ENCODE measurements at places on chromosomes 7 and 10.

DNA sequence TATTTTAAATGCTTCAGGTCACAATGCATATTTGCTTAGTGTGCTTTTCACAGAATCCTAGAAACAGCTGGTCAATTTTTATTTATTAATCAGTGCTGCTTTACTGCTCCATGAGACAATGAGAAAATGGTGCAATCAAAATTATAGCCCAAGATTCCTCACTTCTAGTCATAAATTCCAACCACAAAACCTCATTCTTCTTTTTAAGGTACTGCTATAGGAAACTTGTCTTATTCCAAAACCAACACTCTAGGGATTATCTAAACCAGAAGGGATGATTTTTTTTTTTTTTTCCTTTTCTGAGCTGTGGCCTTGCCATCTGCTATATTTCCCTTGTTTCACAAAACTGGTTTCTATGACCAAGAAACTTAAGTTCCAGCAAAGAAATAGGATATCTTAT is 64.0 kb upstream of the SEMA3A start:
- DNase-seq = no peak

DNA sequence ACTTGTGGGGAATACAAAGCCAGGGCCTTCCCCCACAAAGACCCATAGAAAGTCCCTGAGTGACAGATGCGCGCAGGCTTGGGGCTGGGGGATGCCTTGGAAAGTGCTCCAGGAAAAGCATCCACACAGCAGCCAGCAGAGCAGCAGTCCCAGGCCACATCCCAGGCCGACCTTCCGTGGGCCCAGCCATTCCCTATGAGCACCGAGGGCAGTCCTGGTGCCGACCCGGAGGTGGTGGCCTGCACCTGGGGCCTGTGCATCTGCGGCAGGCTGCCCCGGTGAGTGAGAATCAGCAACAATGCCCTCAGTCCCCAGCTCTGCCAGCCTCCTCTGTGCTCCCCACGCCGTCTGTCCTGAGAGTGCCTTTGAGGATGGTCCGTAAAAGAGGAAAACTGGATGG is 26.4 kb downstream of the ASB13 start:
- DNase-seq = no peak

- DNase-seq = no peak
Observed at GRCh38 chr10:7033031-7033430, 377.8 kb downstream of the SFMBT2 start.

DNA sequence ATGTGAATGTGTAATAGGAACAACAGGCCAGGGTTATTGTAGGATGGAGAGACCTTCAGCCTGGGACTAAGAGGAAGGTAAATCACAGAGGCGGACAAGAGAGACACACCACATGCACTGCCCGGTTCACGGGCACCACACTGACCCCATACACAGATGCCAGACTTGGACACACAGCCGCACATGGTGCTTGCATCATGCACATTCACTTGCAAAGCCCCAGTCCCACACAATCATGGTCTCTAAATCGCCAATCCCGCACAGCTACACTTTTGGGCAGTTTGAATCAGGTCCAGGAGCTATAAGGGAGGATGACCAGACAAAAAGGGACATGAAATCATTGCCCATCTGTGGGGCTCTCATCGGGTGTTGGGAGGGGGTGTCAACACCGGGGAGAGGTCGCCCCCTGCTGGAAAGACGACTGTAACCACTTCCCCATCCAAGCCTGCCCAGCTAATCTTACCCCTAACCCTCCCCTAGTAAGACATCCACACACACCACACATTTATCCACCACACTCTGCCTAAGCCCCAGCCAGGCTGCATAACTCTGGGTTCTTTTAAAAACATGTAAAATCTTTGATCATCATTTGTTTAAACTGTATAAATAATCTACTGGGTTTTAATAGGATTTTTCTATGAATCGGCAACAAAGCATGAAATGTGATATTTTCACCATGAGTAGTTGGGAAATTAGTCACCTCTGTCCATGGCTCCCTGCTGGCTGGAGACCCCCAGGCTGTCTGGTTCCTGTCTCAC is 40.5 kb upstream of the SLF2 start:
- no peak for DNase-seq

- DNase-seq = no peak
Observed at GRCh38 chr7:103123529-103123928, 25.4 kb downstream of the NAPEPLD start.

GRCh38 chr7:155969192-155969929 is 157.1 kb upstream of the SHH start:
- no peak for DNase-seq

Data from stimulated activated CD4-positive, alpha-beta T cell treated with anti-CD3 and anti-CD28 coated beads, Interleukin-15, amount 100 ng/mL, for 1 hour (primary cell).